ENCODE measurements at places on chromosomes 7 and 10.

GRCh38 chr10:126119599-126119998 is 223.2 kb downstream of the FANK1 start:
- DNase-seq = no peak

DNA sequence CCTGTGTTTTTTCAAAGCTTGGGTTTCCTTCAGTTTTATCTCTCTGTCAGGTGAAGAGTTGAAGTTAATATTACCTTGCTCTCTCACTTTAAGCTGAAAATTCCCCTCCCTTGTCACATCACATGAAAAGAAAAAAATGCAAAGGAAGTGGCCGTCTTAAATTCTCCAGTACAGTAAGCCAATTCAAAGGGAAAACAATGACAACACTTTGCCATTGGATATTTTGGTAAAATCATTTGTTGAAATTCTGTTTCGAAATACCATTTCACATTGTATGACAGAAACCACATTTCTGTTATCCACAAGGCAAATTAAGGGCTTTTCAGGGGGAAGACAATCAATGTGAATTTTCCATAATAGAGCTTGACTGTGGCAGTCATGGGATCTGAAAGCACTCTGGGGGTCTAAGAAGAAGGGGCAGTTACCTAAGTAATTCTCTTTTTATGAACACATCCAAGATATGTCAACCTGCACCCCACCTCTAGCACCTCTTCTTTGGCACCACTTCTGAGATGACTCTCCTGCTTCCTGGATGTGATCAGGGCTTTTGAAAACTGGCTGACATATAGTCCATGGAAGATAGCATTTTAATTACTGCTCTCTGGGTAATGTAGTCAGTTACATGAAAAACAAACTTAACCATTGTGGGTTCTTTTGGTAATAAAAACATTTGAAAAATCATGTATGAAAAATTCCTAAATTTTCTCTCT is 63.8 kb downstream of the ENTPD1 start:
- no peak for DNase-seq

DNA sequence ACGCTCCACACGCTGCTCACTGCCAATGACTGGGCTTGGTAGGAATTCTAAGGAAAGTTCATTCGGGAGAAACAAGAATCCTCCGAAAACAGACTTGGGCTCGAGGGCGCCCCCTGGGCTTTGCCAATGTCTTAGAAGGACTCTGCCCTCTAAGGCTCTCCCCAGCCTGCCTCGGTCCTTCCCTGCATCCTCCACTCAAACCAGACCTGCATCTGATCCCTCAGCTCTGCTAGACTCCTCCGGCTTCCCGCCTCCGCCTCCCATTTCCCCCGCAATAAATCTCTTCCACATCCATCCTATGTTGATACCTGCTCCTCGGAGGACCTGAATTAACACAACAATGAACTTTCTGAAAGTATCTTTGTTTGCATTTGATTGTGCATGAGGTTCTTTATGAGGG is 177.6 kb downstream of the PLPP4 start:
- DNase-seq = no peak

DNA sequence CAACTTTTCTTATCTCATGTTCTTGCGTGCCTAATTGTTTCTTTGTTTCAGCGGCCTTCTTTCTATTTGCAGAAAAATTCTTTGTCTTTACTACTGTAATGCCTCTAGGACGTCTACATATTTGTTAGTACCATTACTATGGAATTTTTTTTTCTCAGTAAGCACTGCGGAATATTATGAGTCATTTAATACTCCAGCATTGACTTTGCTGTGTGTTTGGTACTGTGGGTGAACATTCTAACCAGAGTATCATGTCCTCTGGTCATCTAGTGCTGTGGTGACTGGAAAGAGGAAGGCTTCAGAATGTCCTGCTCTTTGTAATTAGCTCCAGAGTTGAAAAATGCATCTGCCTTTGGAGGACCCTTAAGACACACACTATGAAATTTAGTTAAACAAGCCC is 58.5 kb upstream of the FERD3L start:
- DNase-seq = no peak
